Muscle of back (tissue), 13 donors: ENCODE measurements at places on chromosomes 12 and 14.
A peak's percentile ranks its signal among the peaks of the same experiment; 100 is the strongest.

DNA sequence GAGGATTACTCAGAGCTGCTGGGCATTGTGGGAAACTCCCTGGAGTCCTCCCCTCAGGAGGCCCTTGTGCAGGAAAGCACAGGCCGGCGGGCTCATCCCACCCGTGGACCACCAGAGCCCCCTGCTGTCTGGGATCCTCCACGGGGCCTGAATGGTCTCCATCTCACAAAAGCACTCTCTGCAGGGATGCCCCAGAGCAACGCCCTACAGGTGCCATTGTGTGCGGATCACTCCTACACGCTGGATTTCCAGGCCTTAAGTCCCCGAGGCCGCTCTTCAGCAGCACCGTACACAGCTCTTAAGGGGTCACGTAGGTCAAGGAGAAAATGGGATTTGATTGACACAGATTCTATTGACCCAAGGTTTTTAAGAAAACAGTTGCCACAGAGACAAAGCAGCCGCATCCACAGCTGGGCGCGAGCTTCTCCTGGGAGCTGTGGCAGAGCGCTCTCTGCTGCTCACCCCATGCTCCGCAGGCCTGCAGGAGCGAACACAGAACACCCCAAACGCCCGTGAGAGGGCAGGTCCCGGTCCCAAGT is 36.7 kb upstream of the RIMBP2 start:
- no peak for DNase-seq

GRCh38 chr12:27967551-27968054 is 4.9 kb downstream of the PTHLH start:
- DNase-seq = no peak

DNA sequence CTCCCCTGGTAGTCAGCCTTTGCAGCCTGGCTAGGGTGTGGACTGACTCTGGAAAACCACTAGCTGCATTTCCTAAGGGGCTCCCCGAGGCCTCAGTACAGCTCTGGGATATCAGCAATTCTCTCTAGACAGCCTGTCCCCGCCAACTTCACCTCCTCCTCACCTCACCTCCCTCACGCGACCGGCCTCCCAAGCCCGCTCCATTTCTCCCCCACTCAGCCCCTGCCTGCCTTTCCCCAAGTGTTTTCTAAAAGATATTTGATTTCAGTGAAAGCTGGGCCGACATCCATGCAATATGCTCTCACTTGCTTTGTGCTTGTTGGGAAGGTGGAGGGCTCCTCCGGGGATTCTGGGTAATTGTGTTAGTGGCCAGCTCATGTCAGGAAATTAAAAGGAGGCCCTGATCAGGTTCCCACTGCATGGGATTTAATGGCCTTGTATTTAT is 91.8 kb downstream of the ESRRB start:
- DNase-seq = peak; percentile 39

DNA sequence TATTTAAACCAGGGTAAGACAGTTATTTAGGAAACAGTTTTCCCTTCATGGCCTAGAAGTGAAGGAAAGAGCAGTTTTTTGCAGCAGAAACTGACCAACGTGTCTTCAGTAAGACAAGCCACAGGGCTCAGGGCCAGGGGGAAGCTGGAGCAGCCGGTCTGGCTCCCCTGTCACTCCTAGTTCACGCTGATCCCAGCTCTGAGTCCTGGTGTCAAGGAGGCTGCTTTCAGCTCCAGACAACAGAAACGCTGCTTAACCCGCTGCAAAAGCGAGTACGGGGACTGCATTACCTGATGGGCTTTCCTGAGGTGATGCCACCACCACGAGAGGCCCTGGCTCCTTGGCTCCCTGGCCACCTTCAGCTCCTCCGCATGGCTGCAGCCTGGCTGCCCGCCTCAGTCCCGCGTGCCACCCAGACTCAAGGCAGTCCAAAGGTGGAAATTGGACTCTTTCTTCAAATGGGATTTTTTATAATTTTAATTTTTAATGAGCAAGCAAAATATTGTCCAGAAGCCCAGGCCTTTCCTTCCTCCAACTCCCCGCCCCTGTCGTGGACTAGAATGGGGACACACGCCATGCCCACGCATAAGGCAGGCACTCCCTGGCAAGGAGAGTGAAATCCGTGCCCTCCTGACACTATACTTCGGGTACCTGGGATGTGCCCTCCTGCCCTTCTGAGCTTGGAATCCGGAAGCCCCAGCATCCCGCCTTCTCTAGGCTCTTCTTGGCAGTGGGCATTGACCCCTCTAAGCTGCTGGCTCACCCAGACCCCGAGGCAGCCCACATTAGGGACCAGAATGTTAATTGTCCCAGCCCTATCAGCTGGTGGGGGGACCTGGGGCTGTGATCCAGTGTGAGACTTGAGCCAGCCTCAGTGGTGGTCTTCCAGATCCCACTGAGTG is 85.0 kb downstream of the PAPOLA start:
- no peak for DNase-seq

- DNase-seq = no peak
Measured at GRCh38 chr14:39683691-39684260, 251.5 kb upstream of the FBXO33 start.
